ENCODE measurements at places on chromosomes 1 and 21.

GRCh38 chr21:28426545-28426944 lies 566.1 kb downstream of the LTN1 start:
- no peak for DNase-seq

DNA sequence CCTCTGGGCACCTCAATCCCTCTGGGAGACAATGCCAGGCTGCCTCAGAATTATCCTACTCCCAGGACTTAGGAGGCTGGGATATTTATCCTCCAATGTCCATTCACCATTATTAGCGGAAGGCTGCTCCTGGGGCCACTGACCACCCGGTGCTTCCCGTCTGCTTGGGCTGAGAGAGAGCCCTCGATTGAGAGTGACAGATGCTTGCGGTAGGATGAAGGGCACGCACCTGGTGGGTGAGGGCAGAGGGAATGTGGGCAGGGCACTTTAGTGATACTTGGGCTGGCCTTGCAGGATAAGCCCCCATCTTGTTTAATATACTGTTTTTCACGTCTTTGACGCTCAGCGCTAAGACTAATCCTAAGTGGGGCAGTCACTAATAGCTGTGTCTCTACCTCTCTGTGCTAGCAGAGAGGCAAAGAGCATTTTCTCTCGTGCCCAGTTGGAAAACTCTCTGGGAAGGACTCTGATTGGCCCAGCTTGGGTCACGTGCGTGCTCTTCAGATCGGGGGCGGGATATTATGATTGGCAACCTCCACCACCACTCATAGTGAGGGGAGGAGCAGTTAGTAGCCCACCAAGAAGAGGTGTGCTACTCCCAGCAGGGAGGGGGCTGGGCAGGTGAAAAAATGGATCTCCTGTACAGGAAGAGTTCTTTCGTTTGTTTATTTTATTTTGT lies 10.6 kb upstream of the PARS2 start:
- no peak for DNase-seq

GRCh38 chr1:182754543-182755314 lies 34.8 kb upstream of the NPL start:
- DNase-seq, result no peak

GRCh38 chr1:54332781-54333585 lies 73.2 kb downstream of the SSBP3 start:
- no peak for DNase-seq

Measured in NCI-H2107 (cell line).